ENCODE measurements at places on chromosomes 1 and 21. TPM values are rescaled to one million over a fixed set of nuclear protein-coding genes. Genes with fewer than 3 reads are reported as not detected.

Gene EVA1C
- 8.9 TPM for total RNA-seq

Gene CA6
- 2.5 TPM for total RNA-seq

Gene KLHDC8A
- total RNA-seq: not detected

- peaks cover 34% of the 10 kb centered on the region for H3K27me3 ChIP-seq
- H3K4me1 ChIP-seq: no peaks in the 10 kb centered on the region
- H3K4me3 ChIP-seq: no peak overlapping the region
- H3K36me3 ChIP-seq: no peaks in the 10 kb centered on the region
These were observed 12.0 kb downstream of the RAB7B start for GRCh38 chr1:205991237-205991636.

DNA sequence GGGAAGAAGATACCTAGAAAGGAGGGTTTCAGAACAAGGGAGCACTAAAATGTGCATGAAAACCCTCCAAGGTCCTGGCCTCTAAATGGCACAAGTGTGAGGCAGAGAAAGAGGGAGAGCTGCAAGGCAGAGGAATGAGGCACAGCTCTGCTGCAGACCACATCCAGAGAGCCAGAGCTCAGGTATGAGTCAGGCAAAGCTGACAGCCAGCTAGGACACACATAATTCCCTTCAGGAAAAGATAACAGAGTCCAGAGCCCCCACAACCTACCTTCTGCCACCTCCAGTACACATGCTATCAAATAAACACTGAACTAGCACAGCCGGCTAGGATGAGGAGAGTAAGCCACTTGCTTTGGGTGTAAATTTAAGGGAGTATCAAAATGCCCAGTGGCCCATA is 62.2 kb downstream of the HSF2BP start:
- H3K27me3 ChIP-seq: no peaks in the 10 kb centered on the region
- no peak overlapping the region for H3K27ac ChIP-seq
- peaks cover 9% of the 10 kb centered on the region for H3K4me1 ChIP-seq

DNA sequence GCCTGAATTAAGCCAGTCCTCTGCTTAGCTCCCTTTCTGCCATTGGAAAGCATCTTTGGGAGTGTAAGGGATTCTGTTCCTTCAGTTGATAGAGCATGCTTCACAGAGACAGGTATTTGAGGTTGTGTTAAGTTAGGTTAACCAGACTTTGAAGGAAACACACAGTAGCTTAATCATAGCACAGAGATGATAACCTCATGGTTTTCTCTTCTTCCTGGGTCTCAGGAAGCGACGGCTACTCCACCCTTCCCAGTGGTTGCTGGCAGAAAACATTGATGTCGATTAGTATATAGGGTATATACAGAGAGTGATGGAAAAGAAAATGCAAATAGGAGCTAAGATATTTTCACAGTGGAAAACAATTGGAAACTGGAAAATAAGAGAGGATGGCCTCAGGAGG is 42.0 kb downstream of the S1PR1 start:
- no peaks in the 10 kb centered on the region for H3K27me3 ChIP-seq
- peak overlapping the region; percentile 79 for H3K27ac ChIP-seq
- peaks cover 77% of the 10 kb centered on the region for H3K4me1 ChIP-seq
- no peaks in the 10 kb centered on the region for H3K36me3 ChIP-seq
- peak overlapping the region; percentile 13 for H3K4me3 ChIP-seq
- DNase-seq: no peak

DNA sequence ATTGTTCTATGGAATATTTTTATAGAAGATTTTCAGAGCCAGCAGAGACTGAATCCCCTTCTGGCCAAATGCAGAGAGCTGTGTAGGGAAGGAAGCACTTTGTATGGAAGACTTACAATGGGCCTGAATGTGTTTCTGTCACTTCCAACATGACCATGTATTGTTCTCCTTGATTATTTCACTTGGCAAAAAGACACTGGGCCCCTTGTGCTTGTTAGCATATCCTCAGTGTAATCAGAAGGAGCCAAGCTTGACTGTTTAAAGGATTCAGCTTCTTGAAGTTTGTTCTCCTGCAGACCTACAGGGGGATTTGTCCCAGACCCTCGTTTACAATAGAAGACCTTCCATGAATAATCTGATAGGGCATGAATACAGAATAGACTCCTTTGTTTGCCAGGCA is 48.1 kb upstream of the UBE2U start:
- H3K36me3 ChIP-seq: no peaks in the 10 kb centered on the region
- peaks cover 10% of the 10 kb centered on the region for H3K27me3 ChIP-seq
- DNase-seq: no peak
- H3K27ac ChIP-seq: no peak overlapping the region
- no peak overlapping the region for H3K4me3 ChIP-seq

- H3K36me3 ChIP-seq: no peaks in the 10 kb centered on the region
- H3K4me3 ChIP-seq: no peak overlapping the region
- DNase-seq: no peak
- no peak overlapping the region for H3K27ac ChIP-seq
- H3K4me1 ChIP-seq: peaks cover 20% of the 10 kb centered on the region
These were observed 55.5 kb downstream of the SLC66A1 start for GRCh38 chr1:19367584-19368041.

DNA sequence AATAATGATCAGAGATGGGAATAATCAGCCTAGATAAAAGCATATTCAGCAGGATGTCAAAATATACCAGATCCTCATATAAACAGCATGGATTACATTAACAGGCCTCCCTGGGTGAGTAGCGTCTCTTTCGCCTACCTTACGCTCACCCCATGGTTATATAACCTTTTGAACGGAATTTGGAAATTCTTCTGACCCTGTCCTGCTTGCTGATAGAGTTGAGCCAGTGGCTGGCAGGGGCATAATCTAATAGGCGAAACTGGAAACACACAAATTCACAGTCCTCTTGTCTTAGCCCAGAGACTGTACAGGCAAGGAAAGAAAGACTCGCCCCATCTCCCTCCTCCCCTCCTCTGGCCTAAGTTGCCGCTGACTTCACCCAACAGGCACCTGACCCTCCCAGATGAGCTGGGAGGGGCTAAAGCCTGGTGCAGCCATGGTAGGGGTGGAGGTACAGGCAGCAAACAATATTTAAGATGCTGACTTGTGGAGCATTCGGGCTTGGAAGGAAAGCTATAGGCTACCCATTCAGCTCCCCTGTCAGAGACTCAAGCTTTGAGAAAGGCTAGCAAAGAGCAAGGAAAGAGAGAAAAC is at the start of gene ANGPTL7:
Gene ANGPTL7 (plus strand): TSS at position 498 of the 594 bp plus-strand sequence. CDS start 225 bp downstream, outside the sequence.
- no peak within 1 kb of the TSS for H3K4me3 ChIP-seq
- no peak for DNase-seq
- peak within 1 kb of the TSS; percentile 65 for H3K27ac ChIP-seq
- H3K36me3 ChIP-seq: peaks cover 4% of the 10 kb centered on the region

DNA sequence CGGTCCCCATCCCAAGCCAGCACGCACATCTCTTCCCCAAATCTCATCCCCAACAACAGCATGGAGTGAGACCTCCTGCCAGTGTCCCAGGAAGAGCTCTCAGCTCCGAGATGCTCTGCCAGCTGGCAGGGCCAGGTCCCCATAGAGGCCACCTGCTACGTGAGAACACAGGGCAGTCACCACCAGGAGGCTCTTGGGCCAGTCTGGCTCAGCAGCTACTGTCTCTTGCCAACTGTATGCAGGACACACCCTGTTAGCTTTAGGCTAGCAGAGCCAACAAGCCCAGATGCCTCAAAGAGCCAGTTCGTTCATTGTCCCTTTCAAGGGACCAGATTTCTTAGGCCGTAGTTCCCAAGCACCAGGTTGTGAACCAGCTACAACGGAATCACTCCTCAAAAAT is 36.9 kb downstream of the FBXO2 start:
- H3K4me3 ChIP-seq: no peak overlapping the region
- no peak for DNase-seq
- no peaks in the 10 kb centered on the region for H3K4me1 ChIP-seq

DNA sequence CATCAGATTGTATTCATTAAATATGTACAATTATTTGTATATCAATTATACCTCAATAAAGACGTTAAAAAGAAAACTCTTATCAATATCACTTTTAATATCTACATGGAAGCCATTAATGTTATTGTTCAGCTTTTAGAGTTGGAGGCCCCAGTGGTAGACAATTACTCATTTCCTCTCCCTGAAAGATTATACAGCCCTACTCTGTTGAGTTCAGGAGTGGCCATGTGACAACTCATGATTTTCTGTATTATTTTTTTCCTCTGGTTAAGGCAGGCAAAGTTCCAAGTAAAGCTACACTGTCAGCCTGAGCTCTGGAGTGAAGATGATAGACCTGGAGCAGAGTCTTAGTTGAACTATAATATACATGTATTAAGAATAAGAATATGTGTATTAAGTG is 247.9 kb upstream of the B3GALT2 start:
- H3K4me3 ChIP-seq: no peak overlapping the region
- DNase-seq: no peak
- peaks cover 25% of the 10 kb centered on the region for H3K4me1 ChIP-seq
- peaks cover 13% of the 10 kb centered on the region for H3K36me3 ChIP-seq

GRCh38 chr1:169884634-169885033 is 9.1 kb downstream of the SCYL3 start:
- H3K4me3 ChIP-seq: no peak overlapping the region
- DNase-seq: no peak
- H3K4me1 ChIP-seq: peaks cover 36% of the 10 kb centered on the region
- no peak overlapping the region for H3K27ac ChIP-seq
- H3K27me3 ChIP-seq: no peaks in the 10 kb centered on the region
- peaks cover 23% of the 10 kb centered on the region for H3K36me3 ChIP-seq

DNA sequence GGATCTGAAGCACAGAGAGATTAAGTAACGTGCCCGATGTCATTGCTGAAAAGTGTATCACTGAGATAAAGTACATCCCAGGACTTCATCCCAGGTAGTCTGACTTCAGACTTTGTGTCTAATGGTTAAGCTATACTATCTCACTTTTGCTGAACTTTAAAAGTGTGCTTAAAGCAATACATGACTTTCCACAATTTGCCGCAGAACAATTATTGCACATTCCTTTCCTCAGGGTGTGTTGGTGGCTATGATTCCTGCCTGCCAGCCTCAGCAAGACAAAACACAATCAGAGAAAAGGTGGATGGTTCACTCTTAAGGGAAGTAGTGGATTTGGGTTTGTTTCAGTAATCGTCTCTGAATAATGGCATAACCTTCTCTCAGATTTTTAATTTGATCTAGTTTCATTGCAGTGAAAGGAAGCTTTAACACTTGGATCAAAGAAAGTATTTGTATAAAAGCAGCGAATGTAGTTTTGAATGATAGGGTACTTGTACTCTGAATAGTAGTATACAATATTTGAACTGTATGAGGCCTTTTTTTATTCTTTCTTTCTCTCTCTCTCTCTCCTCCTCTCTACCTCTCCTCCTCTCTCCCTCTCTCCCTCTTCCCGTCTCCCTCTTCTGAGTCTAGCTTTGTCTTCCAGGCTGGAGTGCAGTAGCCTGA is 47.0 kb downstream of the CNST start:
- peaks cover 33% of the 10 kb centered on the region for H3K4me1 ChIP-seq
- no peaks in the 10 kb centered on the region for H3K36me3 ChIP-seq
- H3K27ac ChIP-seq: peak overlapping the region; percentile 37
- no peak overlapping the region for H3K4me3 ChIP-seq
- no peaks in the 10 kb centered on the region for H3K27me3 ChIP-seq
- no peak for DNase-seq

DNA sequence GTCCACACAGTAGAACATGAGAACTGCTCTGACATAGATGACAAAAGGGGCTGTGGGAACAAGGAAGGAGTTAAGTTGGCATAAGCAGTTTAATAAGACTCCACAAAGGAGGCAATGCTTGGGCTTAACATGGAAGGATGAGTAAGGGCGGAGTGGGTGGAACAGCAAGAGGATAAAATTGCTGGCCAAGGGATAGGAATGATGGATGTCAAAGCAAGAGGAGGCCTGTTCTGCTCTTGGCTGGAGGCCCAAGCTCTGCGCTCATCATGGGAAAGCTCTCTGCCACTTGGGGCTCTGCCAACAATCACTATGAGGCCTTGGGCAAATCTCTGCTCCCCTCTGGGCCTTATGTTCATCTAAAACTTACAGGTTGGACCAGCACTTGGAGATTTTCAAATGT is 98.3 kb upstream of the CAMK1G start:
- H3K4me3 ChIP-seq: no peak overlapping the region
- no peaks in the 10 kb centered on the region for H3K4me1 ChIP-seq
- no peak for DNase-seq
- no peaks in the 10 kb centered on the region for H3K36me3 ChIP-seq
- H3K27ac ChIP-seq: no peak overlapping the region
- peaks cover 7% of the 10 kb centered on the region for H3K27me3 ChIP-seq
